ENCODE measurements at places on chromosomes 1 and 21.
A peak's percentile ranks its signal among the peaks of the same experiment; 100 is the strongest.

DNA sequence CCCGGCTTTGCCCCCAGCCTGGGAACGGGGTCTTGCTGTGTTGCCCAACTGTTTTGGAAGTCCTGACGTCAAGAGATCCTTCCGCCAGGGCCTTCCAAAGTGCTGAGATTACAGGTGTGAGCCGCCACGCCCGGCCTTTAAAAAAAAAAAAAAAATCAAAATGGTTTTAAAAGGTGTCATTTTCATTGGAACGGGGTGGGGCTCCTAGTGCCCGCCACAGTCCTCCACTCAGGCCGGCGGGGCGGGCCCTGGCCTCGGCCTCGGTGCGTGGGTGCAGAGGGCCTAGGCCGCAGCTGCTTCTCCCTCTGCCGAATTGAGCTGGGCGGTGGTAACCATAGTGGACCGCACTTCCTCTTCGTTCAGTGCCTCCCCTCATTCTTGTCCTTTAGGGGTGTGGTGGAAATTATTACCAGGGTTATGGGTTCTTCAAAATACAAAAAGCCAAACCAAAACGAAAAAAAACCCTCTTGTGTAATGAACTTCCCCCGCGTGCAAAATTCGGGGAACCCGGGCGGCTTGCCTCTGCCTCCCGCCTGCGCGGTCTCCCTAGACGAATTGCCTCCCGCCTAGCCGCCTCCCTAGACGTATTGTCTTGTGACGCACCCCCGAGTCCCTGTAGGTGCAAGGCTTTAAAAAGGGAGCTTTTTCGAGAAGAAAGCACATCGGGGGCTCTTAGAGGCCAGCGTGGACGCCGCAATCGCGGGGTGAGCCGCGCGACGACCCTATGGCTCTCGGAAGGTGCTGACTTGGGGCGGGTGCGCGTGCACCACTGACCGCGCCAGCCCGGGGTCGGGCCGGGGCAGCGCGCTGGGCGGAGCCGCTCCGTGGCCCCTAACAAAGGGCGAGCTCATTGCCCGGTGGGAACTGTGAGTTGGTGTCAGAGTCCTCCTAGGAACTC is 10.5 kb upstream of the SPEN start:
- DNase-seq: no peak

DNA sequence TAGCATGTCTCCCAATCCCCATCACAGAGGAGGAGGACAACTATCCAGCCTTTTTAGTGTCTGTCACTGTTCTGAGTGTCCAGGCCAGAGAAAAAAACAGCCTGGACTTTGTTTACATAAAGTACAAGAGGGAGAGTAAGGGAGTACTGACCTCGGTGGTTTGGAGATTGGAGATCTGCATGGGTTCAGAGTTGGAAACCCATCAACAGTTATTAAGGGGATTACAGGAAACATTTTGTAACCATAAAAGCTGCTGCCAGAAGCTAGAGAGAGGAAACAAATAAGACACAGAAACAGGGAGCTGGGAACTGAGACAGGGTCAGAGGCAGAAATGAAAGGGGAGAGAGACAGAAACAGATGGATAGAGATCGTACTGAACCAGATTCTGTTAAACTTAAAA is 131.5 kb upstream of the CTTNBP2NL start:
- DNase-seq: no peak

DNA sequence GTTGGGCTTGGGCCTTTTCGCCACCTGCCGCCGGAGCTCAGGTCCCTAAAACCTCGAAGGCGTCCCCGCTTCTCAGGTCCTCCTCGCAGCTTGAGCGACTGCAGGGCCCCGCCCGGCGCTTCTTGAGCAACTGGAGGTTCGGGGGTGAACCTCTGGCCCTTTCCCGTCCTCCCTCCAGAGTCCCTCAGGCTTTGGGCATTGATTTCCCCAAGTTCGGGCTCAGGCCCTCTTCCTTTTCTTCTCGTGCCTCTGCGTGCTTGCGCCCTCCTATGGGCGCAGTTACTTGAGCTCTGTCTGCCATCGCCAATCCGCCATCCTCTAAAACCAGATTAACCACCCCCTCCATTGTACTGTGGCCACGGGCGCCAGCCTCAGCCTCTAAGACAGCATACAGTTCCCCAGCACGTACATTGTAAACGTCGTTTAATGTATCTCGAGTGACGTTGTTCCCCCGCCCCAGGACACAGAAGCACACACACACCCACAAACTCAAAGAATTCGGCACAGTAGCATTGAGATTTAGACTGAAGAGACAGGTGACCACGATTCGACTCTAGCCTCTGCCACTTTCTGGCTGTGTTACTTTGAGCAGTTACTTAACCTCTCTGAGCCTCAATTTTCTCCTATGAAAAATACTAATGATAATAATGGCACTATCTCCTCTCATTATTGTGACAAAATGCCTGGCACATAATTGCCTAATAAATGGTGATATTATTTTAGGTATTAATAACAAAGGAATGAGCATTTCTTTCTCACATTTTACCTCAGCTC is 22.6 kb downstream of the BTG2 start:
- DNase-seq: peak; percentile 70

- DNase-seq: no peak
Measured at GRCh38 chr1:35223084-35223630, 30.2 kb upstream of the SFPQ start.

All from substantia nigra (tissue), 51 donors.